ENCODE measurements at places on chromosomes 12 and 14.

DNA sequence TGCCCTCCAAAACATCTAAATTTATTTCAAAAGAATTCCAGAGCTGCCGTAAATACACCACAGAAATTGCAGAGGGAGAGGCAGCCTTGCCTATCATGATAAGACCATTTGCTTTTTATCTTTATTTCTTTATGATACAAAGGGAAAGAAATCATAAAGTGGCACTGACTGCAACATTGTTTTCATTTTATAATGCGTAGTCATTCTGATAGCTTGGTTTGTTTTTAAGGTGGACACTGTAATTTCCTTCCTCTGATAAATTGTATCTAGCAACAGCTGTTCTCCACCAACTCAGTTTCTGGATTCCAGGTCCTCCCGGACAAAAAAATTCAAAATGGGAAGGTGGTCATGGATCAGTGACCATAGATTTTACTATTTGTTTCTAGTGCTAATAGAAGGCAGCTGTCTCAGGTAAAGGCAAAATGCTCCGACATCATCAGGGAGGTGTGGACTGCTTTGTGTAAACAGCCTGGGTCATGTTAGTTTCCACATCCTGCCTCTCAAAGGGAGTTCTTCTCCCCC, 623 bp upstream of the TSPAN8 start:
- no peak for DNase-seq

GRCh38 chr12:60269611-60270269, 673.9 kb downstream of the SLC16A7 start:
- no peak for DNase-seq

- no peak for DNase-seq
These were observed 41.6 kb downstream of the TRHDE start for GRCh38 chr12:72313806-72314205.

GRCh38 chr12:4975574-4975973, 65.9 kb downstream of the KCNA1 start:
- peak; percentile 11 for DNase-seq

- DNase-seq: peak; percentile 90
These were observed 12.7 kb downstream of the TGFB3 start for GRCh38 chr14:75969126-75969525.
